Activated CD4-positive, alpha-beta T cell treated with anti-CD3 and anti-CD28 coated beads, Interleukin-2, amount 10 ng/mL, durations not matched to agents 7 days and 5 days (primary cell): ENCODE measurements at places on chromosomes 11 and 22.

- no peak for DNase-seq
These were observed 50.1 kb downstream of the ACER3 start for GRCh38 chr11:76910620-76911414.

GRCh38 chr11:2553886-2554285 lies 109.1 kb downstream of the KCNQ1 start:
- no peak for DNase-seq

DNA sequence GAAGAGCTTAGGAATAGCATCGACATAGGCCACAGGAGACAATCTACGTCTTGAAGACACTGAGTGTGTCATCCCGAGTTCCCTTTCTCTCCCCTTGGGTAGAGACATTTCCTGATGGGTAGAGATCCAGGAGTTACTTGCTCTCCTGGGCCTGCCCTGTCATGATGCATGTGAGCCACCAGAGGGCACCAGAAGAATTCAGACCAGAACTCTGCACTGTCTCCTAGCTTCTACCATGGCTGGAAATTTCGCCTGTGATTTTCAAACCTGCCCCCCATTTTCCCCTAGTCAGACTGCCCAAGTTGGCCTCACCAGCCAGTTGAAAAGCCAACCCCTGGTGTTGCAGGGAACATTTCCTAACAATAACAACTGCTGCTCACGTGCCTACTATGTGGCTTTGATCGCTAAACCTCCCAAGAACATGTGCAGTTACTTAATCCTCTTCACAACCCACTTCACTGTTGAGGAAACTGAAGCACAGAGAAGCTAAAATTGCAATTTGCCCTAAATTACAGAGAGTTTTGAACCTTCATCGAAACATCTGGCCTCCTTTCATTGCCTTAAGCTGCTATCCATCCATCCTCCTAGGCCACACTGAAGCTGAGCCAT lies 47.2 kb downstream of the C11orf58 start:
- DNase-seq, result peak; percentile 61

- no peak for DNase-seq
These were observed 4.2 kb upstream of the SYN3 start for GRCh38 chr22:33062361-33062760.

GRCh38 chr11:87628026-87628580 lies 547.1 kb downstream of the RAB38 start:
- no peak for DNase-seq

- no peak for DNase-seq
These were observed 6.8 kb downstream of the OR52N2 start for GRCh38 chr11:5815534-5815933.

DNA sequence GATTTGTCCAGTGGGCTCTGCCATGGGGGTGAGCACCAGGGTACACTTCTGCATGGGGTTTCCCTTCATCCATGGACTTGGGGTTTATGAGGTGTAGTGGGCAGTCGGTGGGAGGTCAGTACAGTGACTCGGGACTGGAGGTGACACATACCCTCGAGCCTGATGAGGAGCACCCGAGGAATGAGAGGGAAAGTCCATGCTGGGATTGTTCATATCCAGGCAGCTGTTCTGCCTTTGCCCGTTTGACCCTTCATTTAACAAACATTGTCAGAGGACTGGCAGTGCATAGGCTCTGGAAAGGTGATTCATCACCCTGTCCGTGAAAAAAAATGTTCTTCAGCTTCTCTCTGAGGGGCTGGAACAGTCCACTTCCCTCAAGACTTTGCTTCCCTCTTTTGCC lies 2.7 kb downstream of the NAV2 start:
- DNase-seq, result no peak

DNA sequence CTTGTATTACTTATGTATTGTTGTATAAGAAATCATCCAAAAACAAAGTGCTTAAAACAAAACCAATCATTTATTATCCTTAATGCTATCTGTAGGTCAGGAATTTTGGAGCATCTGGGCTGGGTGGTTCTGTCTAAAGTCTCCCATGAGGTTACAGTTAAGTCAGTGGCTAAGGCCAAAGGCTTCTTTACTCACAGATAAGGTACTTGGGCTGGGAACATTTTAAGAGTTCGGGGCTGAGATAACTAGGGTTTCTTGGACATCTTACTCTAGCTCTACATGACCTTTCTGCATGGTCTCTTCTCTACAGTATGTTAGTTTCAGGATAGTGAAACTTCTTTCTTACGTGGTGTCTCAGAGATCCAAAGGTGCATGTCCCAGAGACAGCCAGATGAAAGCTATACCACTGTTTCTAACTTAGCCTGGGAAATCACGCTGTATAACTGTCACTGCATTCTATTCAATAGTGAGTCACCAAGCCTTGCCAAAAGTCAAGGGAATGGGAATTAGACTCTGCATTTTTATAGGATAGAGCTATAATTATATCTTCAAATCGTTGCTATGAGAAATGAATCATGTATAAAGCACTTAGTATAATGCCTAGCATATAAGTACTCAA lies 29.6 kb downstream of the SOX6 start:
- no peak for DNase-seq

- no peak for DNase-seq
These were observed 15.0 kb upstream of the PIWIL3 start for GRCh38 chr22:24789516-24789915.
